ENCODE measurements at places on chromosomes 11 and 22.

DNA sequence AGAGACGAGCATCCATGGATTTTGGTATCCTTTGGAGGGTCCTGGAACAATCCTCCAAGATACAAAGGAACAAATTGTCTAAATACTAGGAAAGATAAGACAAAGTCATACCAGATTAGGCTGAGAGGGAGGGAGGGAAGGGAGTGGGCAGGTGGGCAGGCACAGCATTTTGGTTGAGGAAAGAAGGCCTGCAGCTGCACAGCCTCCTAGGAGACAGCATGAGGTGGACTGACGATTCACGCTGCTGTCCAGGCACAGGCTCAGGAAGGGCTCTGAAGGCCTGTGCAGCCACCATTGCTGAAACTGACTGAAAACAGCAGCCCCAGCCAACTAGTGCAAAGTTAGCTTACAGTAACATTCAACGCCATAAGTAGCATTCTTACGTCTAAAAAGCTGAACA lies 64.7 kb downstream of the PACSIN2 start:
- DNase-seq, result no peak
- H3K27me3 ChIP-seq, result no peaks in the 10 kb centered on the region
- H3K36me3 ChIP-seq, result no peaks in the 10 kb centered on the region

DNA sequence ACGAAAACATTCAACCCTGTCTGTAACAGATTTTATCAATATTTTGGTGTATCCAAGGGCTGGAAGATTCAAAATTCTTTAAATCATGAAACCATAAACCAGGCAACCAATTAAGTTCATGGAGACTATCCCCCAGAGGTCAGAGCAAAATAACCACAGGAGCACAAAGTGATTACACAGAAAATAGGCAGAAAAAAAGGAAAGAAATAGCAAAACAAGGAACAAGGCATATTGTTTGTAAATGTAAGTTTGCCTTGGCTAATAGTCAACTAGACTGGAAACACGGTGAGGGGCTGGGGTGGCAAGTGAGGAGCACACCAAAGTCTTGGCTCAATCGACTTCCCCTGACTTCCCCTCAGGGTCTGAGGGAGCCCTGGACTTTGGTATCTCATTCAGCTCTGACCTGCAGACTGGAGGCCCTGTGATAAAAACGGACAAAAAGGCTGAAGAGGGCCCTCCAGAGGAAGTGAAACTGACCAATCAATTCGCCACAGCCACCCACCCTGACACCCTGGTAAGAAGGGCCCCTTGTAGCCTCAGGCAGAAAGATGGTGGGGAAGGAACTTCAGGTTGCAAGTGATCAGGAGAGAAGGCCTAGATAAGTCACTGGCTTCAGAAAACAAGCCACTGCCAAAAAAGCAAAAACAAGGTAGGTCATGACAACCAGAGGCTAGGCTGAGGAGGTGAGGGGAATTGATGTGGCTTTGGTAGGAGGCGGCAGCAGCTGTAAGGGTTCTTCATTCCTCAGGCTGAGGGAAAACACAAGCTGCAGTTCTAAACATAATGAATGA lies 1.8 kb downstream of the SIK3 start:
- peak overlapping the region; percentile 73 for H3K4me3 ChIP-seq
- no peaks in the 10 kb centered on the region for H3K36me3 ChIP-seq
- no peaks in the 10 kb centered on the region for H3K27me3 ChIP-seq
- peaks cover 17% of the 10 kb centered on the region for H3K4me1 ChIP-seq
- peak; percentile 47 for DNase-seq

GRCh38 chr11:42524534-42525227 lies 787.1 kb upstream of the API5 start:
- DNase-seq, result peak; percentile 42
- H3K4me1 ChIP-seq, result no peaks in the 10 kb centered on the region
- no peaks in the 10 kb centered on the region for H3K36me3 ChIP-seq
- H3K27ac ChIP-seq, result no peak overlapping the region
- H3K4me3 ChIP-seq, result no peak overlapping the region

- no peak for DNase-seq
- H3K27me3 ChIP-seq, result no peaks in the 10 kb centered on the region
- H3K4me1 ChIP-seq, result no peaks in the 10 kb centered on the region
- H3K27ac ChIP-seq, result no peak overlapping the region
- no peaks in the 10 kb centered on the region for H3K36me3 ChIP-seq
Measured at GRCh38 chr11:14149683-14150082, 187.2 kb downstream of the SPON1 start.

GRCh38 chr11:26904801-26905200 lies 89.1 kb upstream of the FIBIN start:
- H3K4me3 ChIP-seq, result no peak overlapping the region
- H3K27me3 ChIP-seq, result no peaks in the 10 kb centered on the region
- H3K27ac ChIP-seq, result no peak overlapping the region
- no peak for DNase-seq
- H3K36me3 ChIP-seq, result no peaks in the 10 kb centered on the region
- H3K4me1 ChIP-seq, result no peaks in the 10 kb centered on the region

GRCh38 chr11:126431401-126432064 lies 76.0 kb downstream of the ST3GAL4 start:
- no peaks in the 10 kb centered on the region for H3K36me3 ChIP-seq
- H3K4me3 ChIP-seq, result no peak overlapping the region
- peak; percentile 84 for DNase-seq
- H3K27me3 ChIP-seq, result no peaks in the 10 kb centered on the region

DNA sequence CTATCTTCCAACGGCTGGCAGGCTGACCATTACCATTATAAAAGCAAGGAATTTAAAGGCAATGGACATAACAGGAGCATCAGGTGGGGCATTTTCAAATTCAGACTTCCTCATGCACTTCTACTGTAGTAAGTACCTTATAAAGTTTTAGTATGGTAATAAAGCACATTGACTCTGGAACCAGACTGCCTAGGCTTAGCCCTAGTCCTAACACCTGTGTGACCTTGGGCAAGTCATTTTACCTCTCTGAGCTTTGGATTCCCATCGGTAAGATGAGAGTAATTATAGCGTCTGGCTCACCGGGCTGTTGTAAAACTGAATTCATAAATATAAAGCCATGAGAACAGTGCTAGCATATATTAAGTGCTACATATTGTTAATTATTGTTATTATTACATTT lies 69.2 kb upstream of the OLFML1 start:
- H3K4me1 ChIP-seq, result no peaks in the 10 kb centered on the region
- no peak overlapping the region for H3K27ac ChIP-seq
- no peak overlapping the region for H3K4me3 ChIP-seq
- no peaks in the 10 kb centered on the region for H3K36me3 ChIP-seq
- no peaks in the 10 kb centered on the region for H3K27me3 ChIP-seq

DNA sequence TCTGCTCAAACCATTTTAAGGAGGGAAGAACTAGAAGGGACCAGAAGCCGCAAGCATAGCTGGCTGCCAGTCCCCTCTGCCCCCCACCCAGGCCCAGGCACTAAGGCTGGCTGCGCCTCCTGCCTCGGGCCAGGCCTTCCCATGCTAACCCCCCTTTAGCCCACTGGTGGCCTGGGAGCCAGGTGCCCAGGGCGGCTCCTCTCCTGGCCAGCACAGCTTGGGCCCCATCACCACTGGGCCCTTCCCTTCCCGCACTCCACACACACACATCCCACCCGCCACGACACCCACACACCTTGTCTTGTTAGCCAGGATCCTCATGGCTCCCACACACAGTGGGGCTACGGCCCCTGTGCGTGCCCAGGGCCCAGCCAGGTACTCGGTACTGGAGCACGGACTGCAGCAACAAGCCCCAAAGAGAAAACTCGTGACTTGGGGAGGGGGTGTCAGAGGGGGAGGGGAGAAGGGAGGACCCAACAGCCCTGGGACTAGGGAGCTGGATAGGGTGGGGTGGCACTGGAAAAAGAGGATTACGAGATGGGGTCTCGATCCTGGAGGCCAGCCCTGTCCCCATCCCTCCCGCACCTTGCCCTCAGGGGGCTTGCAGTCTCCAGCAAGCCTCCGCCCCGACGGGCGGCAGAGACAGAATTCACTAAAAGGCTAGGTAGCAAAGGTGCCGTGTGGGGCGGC lies 16.0 kb downstream of the BCL9L start:
- H3K4me3 ChIP-seq, result peak overlapping the region; percentile 17
- H3K36me3 ChIP-seq, result no peaks in the 10 kb centered on the region
- H3K27me3 ChIP-seq, result no peaks in the 10 kb centered on the region
- peak overlapping the region; percentile 100 for H3K27ac ChIP-seq
- no peak for DNase-seq

- no peak for DNase-seq
- H3K27ac ChIP-seq, result no peak overlapping the region
- peaks cover 18% of the 10 kb centered on the region for H3K27me3 ChIP-seq
- H3K36me3 ChIP-seq, result no peaks in the 10 kb centered on the region
- H3K4me1 ChIP-seq, result no peaks in the 10 kb centered on the region
Measured at GRCh38 chr22:18111759-18112330, 1.2 kb downstream of the TUBA8 start.

DNA sequence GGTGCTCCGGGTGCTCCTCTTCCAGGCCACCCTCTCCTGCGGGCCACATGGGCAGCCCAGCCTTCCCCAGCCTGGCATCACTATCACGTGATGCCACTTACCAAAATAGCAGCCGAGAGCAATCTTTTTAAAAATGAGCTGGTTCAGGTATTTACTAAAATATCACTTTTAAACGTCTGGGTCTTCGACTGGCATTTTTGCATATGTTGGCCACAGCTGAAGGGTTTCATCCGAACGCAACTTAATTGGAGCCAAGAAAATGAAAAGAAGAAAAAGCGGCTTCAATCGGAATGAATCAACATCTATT lies 94.6 kb upstream of the ANO1 start:
- no peaks in the 10 kb centered on the region for H3K4me1 ChIP-seq
- no peak overlapping the region for H3K27ac ChIP-seq
- H3K36me3 ChIP-seq, result no peaks in the 10 kb centered on the region
- H3K27me3 ChIP-seq, result peaks cover 22% of the 10 kb centered on the region
- DNase-seq, result no peak
- H3K4me3 ChIP-seq, result no peak overlapping the region

GRCh38 chr11:106047631-106048030 lies 25.6 kb upstream of the MSANTD4 start:
- H3K27me3 ChIP-seq, result no peaks in the 10 kb centered on the region
- H3K36me3 ChIP-seq, result no peaks in the 10 kb centered on the region
- DNase-seq, result no peak
- H3K4me1 ChIP-seq, result no peaks in the 10 kb centered on the region

GRCh38 chr11:85697747-85698146 lies 11.8 kb upstream of the CCDC89 start:
- no peak for DNase-seq
- H3K27ac ChIP-seq, result no peak overlapping the region
- no peaks in the 10 kb centered on the region for H3K36me3 ChIP-seq
- no peaks in the 10 kb centered on the region for H3K4me1 ChIP-seq

DNA sequence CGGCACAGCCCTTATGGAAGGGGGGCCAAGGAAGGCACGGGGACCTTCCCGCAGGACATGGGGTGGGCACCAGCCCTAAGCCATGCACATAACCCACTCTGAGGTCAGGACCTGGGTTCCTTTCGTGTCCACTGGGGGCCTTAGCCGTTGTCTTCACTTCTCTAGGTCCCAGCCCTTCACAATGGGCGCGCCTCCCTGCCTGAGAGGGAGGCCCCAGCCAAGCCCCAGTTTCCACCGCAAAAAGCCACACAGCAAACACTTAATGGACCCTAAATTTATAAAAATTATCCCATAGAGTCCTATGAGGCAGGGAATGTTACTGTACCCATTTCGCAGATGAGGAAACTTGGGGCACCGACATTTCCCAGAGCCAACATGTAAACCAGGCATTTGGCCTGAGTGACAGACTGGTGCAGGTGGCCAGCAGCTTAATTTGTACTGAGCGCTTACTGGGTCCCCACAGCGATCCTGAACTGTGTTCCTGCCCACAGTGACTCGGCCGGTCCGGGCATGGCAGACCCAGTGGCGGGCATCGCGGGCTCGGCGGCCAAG lies 1.2 kb downstream of the GAS2L1 start:
- no peaks in the 10 kb centered on the region for H3K27me3 ChIP-seq
- H3K4me1 ChIP-seq, result peaks cover 30% of the 10 kb centered on the region
- peak overlapping the region; percentile 54 for H3K27ac ChIP-seq
- peak overlapping the region; percentile 96 for H3K4me3 ChIP-seq
- DNase-seq, result peak; percentile 31

GRCh38 chr11:12685229-12685628 lies 11.0 kb downstream of the TEAD1 start:
- peak overlapping the region; percentile 79 for H3K27ac ChIP-seq
- no peak overlapping the region for H3K4me3 ChIP-seq
- H3K36me3 ChIP-seq, result no peaks in the 10 kb centered on the region
- DNase-seq, result no peak

DNA sequence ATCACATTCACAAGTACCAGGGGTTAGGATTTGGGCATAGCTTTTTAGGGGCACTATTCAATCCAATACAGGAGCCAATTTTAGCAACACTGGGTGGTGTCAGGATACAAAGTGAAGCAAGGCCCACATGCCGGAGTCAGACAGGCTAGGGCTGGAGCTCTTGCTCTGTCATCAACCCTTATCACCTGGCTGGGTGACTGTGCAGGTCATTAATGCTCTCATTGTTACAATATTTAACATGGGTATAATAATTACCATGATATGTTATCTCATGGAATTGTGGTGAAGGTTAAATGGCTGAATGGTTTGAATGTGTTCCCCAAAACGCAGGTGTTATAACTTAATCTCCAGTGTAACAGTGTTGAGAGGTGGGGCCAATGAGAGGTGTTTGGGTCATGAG lies 143.3 kb upstream of the THY1 start:
- no peaks in the 10 kb centered on the region for H3K27me3 ChIP-seq
- DNase-seq, result no peak
- no peak overlapping the region for H3K27ac ChIP-seq
- no peaks in the 10 kb centered on the region for H3K36me3 ChIP-seq

DNA sequence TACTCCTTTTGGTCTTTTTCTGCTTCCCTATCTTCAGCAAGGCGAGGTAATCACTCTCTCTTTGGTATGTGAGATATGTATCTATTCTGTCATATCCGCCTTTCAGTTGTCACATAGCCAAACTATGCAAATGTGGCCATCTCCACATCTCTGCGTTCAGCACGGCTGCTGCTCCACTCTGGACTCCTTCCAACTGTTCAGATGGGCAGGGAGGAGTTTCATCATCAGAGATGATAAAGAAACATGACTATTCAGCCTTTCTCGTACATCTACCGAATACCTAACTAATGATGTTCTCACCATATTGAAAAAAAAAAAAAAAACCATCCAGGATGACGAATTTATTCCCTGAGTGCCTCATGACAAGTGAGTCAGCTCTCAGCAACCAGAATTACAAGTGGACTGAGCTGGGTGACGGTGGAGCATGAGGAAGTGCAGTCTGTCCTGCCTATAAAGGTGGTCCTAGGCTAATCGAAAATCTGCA lies 899.6 kb downstream of the OPCML start:
- H3K36me3 ChIP-seq, result no peaks in the 10 kb centered on the region
- no peak overlapping the region for H3K27ac ChIP-seq
- H3K4me1 ChIP-seq, result no peaks in the 10 kb centered on the region
- no peak overlapping the region for H3K4me3 ChIP-seq
- no peaks in the 10 kb centered on the region for H3K27me3 ChIP-seq
- no peak for DNase-seq

All from colonic mucosa (tissue), 4 donors.